Effector CD8-positive, alpha-beta T cell (primary cell): ENCODE measurements at places on chromosomes 7 and 10.

DNA sequence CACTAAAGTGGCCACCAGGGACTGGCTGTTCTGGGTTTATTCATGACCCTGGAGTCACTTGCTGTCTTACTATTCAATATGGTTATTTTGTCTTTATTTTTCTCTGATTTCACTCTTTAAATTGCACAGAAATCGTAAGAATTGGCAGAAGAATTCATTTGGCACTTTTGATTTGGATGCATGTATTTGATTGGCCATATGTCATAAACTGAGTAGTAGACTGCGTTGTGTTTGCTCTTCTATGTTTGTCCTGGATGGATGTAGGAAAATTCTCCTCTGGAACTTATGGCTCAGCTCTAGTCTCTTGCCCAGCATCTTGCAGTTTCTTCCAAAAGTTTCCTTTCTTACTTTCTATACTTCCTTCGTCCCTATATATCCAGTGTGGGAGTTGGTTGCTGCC, 452.7 kb downstream of the GATA3 start:
- no peak for DNase-seq

GRCh38 chr10:121340271-121340831, 257.9 kb downstream of the FGFR2 start:
- DNase-seq: no peak

- DNase-seq: no peak
Observed at GRCh38 chr10:29428486-29428885, 139.6 kb downstream of the LYZL1 start.

DNA sequence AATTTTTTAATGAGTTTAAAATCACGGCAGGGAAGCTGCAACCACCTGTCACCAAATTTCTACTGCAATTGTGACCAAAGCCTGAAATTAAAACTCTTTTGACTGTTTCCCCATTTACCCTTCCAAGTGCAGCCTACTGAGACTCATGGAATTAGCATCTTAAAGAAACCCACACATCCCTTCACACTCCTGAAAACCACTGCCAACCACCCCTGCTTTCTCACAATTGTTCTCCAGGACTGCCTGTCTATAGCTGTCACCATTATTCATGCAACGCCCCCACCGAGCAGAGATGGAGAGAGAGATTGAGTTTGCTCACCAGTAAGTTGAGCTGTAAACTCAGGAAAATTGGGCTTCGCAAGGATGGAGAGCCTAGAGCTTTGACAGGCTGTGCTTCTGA, 383.8 kb upstream of the SORCS1 start:
- DNase-seq: no peak

GRCh38 chr7:133858311-133858710, 268.8 kb upstream of the LRGUK start:
- DNase-seq: no peak

GRCh38 chr7:139725077-139725476, 52.7 kb downstream of the HIPK2 start:
- DNase-seq: no peak

DNA sequence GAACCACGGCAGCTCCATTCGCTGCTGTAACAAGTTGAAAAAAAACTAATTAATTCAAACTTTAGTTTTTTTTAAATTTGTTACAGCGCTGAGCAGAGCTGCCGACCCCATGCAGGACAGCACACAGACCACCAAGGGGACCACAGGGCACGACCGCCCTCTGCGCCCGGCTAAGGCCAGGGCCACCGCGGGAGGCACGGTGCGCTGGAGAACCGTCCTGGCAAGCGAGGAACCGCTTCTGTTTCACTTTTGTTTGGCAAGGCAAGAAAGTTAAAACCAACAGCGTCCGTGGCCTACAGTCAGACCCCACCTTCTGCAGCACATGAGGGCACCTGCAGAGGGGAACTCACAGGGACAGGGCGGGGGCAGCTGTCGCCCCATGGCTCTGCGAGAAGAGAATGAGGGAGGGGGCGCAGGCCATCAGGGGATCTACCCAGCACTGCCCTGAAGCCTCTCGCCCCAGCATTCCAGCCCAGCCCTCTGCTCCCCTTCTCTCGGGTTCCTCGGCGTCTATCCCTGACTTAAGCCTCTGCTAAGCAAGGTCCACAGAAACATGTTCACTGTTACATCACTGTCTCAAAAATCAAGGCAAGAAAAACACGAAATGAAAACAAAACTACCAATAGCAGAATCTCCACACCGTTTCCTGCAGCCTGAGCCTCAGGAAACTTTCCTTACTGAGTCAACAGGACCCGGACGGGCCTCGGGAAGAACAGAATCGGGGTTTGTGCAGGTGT, 204.4 kb downstream of the DIP2C start:
- DNase-seq: peak; percentile 5
